RPMI7951 (cell line): ENCODE measurements at places on chromosomes 1 and 21. TPM values are rescaled to one million over a fixed set of nuclear protein-coding genes. Genes with fewer than 3 reads are reported as not detected.

GRCh38 chr1:111948209-111949171 is 41.0 kb downstream of the KCND3 start:
- DNase-seq: peak; percentile 52

DNA sequence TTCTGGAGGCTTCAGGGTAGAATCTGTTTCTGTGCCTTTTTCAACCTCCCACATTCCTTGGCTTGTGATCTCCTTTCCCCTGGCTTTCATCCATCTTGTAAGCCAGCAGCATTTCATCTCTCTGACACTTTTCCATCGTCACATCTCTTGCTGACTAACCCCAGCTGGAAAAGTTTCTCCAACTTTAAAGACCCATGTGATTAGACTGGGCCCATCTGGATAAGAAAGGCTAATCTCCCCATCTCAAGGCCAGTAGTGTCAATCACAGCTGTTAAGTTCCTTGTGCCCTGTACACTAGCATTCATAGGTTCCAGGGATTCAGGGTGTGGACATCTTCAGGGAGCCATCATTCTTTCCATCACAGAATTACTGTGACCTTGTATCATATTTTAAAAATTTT is 452.1 kb downstream of the TTLL7 start:
- DNase-seq: no peak

DNA sequence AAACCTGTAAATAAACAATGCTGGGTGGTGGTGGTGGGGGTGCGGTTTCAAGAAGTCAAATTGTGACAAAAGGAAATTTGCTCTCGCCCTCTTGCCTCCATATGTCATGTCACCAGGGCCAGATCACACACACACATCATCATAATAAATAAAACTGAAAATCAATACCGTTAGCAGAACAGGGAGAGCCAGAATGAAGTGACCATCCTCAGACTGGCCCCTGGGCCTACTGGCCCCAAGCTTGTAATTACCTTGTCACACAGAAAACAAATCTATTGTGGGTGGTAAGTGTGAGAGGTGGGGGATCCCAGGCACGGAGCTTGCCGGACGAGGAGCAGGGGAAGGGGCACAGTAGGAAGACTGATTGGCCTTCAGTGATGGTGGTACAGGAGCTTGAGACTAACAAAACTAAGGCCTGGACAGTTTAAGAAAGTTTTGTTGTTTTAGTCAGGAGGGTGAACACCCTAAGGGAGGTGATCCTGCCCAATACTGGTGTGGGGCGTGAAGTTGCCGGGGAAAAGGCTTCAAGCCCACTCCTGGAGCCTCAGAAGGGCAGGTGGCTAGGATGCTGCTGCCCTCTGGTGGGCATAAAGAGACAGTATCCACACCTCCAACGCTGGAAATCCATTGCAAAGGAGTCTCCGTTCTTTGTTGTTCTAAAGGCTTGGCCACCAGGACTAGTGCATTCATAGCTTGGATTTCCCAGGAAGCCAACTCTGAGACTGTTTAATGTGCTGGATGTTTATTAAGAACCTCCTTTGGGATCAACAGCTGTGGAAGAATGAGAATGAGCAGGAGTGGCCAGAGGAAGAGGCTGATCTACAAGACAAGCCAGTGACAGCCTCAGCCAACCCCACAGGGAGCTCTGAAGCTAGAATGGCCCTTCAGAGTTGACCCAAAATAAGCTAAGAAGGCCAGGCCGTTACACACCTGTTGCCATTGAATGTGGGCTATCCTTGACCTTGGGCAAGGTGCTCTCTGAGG is 8.1 kb upstream of the C1orf216 start:
- DNase-seq: peak; percentile 60

- no peak for DNase-seq
Observed at GRCh38 chr21:41360072-41360821, 1.6 kb upstream of the MX2 start.

DNA sequence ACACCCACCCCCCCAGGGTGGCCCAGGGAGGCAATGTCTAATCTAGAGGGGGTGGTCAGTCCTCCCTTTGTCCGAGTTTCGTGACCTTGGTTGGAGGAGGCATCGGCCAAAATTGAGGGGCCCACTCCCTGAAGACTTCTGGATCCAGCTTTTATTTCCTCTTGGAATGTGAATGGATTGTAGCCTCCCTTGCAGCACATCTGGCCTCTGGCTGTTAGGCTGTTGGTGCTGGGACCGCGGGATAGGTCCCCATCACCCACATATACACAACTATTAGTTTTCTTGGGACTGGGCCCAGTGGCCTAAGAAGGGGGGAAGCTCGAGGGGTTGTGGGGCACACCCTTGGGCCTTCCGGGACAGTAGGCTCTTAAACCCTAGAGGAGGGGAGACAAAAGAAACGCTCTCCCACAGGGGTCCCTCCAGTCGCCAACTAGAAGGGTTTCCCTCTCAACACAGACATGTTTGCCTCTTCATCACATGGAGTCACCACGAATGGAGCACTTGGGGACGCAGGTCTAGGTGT is 2.5 kb downstream of the LHX4 start:
- no peak for DNase-seq

- no peak for DNase-seq
Observed at GRCh38 chr1:204480515-204480914, 14.1 kb downstream of the PIK3C2B start.

GRCh38 chr1:94481473-94481933 is 60.1 kb downstream of the F3 start:
- DNase-seq: peak; percentile 69

CYP4B1 gene
- total RNA-seq: not detected in 2 replicates

TDRD5 gene
- not detected in 2 replicates for total RNA-seq

DNA sequence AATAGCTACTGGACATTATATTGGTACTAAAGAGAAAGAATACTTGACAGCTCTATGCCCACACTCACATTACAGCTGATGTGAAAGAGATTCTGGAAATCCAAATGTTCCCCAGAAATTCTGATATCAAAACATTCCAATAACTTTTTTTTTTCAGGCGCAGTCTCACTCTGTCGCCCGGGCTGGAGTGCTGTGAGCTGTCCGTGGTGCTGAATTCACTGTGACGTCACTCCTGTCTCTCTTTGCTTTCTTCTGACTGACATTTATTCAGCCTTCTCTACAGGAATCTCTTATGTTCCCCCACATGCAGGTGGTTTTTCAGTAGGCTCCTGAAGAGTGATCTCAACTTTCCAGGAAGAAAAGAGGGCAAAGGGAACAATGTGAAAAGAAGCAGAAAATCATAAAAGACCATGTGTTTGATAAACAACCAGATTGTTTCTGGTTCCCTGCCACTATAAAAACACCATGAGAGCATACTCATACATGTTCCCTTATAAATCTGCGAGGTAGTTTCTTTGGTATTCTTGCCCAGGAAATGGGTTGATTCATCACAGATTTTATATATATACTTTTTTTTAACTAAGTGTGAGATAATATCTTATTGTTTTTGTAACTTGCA is 6.2 kb downstream of the S100A7A start:
- DNase-seq: peak; percentile 59

DNA sequence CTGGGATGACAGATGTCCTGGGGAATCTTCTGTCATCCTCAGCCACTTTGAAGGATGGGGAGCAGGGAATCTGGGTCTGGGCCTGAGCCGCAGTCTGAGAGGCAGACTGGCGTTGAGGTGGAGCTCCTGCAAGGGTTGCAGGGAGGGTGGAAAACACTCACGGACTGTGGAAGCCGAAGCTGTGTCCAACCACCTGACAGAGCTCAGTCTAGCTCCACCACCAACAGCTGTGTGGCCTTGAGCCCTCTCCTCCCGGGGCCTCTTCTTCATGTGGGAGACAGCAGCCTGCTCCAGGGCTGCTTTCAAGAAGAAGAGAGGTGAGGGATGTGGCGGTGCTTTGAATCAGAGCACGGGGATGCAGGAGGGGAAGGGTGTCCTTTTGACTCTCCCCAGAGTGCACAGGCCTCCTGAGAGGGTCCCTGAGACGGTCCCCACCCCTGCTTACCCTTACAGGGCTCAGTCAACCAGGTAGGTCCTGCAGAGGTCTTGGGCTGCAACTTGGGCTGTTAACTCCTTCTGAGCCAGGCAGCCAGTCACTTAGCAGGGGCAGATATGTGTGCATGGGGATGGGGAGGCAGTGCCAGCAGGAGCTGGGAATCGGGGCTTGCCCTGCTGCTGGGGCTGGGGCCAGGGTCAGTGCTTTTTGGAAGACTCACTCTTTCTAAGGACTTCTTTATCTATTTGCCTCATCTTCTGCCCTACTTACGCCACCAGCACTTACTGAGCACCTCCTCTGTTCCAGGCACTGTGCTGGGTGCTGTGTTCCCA is 216.3 kb downstream of the PTPRU start:
- DNase-seq: no peak

DNA sequence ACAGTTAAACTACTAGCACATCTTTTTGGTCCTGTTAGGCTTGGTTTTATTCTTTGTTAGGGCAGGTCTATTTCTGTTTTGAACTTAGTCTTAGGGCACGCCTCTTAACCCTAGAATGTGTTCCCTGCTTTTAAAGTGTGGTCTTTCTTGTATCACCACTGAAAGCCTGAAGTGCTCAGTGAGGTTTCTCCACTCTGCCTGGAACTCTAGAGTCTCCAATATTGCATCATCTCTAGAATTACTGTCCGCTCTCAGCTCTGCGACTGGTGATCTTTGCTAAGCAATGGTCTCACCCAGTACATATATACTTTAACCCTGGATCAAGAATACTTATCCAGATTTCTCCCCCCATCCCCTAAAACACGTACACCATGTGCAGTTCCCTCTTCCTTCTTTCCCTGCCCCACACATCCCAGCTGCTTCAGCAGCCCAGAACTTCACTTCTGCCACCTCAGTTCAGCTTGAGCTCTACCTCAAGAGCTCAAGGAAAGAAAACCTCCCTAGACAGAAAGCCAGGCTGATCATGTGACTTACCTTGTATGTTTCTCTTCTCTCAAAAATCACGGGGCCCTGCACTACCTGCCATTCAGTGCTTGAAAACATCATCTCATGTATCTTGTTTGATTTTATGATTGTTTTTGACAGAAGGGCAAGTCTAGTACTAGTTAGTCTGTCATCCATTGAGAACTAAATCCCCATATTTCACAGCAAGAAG is 59.9 kb downstream of the TENT5C start:
- DNase-seq: no peak

- no peak for DNase-seq
Observed at GRCh38 chr1:194447636-194448035, 1261.2 kb upstream of the B3GALT2 start.

DNA sequence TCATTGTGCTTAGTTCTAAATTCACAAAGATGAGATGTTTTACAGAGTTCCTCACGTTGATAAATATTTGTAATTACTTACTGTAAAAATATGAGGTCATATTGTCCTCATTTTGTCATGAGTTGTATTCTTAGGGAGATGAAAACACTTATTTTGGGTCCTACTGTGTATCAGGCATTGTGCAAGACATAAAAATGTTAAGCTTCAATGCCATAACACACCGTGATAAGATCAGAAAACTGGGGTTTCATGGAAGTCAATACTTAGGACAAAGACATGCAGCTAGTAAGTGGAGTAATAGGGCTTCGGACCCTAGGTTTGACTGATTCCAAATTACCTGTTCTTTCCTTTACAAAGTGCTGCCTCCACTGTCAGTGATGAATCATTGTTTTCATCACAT is 720.7 kb upstream of the ZP4 start:
- no peak for DNase-seq

- peak; percentile 18 for DNase-seq
Observed at GRCh38 chr1:243974451-243975292, 76.4 kb upstream of the ZBTB18 start.

GRCh38 chr21:29368906-29369305 is 70.2 kb downstream of the BACH1 start:
- no peak for DNase-seq

TMEM200B gene
- 4.3 and 5.2 TPM in 2 replicates for total RNA-seq
